GM20000 (cell line): ENCODE measurements at places on chromosomes 12 and 14.

DNA sequence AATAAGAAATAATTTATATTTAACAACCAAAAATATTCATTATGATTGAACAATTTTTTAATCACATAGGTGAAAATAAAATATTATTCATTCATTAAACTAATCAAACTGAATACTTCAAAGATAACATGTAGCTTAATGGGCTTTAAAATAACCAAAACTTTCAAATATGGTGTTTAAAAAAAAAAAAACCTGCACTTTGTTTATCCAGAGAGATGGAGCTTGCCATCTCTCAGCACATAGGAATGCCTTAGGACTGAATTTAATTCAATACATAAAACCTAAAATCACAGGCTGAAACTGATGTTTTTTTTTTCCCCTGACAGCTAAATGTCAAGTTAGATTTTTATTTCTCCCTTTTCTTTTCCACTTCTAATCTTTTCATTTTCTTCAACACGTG lies 14.4 kb upstream of the CCER1 start:
- DNase-seq, result no peak

GRCh38 chr14:43855556-43855955 lies 651.5 kb downstream of the FSCB start:
- no peak for DNase-seq

DNA sequence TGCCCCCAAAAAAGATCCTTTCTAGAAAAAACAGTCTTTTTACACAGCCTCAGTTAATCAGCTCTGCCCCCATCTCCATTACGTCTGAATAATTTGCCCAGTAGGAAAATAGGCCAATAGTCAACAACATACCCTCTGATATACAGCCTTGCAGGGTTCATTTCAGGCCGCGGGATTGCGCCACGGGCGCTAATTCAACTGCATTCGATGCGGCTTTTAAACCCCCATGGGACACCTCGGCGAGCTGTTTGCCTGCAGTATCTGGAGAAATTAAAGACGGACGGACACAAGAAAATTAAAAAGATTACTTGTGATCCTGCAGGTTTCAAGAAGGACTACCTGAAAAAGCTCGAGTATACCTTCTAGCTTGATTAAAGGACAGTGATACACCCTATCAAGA lies 36.1 kb downstream of the ERP29 start:
- DNase-seq, result no peak

DNA sequence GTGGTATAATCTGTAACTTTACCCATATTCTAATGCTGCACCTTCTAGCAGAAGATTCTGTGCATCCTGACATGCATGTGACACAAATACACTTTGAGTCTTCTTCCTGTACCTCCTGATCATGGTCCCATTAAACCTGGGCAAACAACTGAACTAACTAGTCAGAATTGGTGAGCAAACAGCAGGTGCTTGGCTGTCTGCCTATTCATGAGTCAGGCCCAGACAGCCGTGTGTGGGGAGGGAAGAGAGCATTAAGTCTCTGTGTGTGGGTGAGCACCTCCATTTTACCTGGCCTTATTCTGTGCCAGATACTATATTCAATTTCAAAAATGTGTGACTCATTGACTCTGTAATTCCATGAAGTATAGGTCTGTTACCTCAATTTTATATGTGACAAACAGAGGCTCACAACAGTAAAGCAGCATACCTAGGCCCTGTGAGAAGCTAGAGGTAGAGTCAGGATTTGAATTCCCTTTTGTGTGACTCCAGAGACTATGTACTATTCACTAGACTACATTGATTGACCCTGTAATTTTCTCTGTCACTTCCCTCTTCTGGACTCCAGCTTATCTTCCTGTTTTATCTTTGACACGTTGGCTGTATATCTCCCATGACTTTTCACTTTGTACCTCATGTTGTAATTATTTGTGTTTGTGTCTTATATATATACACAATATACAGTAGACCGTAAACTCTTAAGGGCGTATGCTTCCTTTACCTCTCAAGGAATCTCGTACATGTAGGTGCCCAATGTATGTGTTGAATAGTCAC lies 32.2 kb downstream of the SUSD6 start:
- DNase-seq, result no peak

DNA sequence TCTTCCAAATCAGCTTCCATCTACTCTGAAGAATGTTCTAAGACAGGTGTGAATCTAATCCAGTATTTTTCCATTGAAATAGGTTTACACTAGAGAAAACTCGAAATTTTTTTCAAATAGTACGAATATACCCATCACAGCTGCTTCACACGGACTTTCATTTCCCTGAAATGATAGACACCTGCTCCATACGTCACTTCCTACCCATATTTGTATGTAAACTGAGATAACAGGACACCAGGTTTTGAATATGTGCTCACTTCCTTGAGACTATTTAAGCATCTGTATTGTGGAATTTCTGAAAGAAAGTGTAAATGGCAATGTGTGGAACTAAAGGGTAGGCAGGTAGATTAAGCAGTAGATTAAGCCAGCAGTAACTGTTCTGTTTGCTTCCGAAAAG lies 13.4 kb upstream of the ITPR2 start:
- DNase-seq, result no peak

DNA sequence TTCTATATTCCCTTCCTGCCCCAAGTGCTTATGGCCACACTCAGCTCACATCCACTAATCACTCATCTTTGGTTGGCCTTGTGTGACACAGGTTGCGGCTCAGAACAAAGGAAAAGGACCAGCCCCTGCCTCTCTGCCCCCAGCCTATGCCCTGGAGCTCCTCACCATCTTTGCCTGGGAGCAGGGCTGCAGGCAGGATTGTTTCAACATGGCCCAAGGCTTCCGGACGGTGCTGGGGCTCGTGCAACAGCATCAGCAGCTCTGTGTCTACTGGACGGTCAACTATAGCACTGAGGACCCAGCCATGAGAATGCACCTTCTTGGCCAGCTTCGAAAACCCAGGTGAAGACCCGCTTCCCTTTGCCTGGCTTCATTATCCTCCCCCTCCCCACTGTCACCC lies 15.8 kb upstream of the OAS2 start:
- DNase-seq, result no peak

DNA sequence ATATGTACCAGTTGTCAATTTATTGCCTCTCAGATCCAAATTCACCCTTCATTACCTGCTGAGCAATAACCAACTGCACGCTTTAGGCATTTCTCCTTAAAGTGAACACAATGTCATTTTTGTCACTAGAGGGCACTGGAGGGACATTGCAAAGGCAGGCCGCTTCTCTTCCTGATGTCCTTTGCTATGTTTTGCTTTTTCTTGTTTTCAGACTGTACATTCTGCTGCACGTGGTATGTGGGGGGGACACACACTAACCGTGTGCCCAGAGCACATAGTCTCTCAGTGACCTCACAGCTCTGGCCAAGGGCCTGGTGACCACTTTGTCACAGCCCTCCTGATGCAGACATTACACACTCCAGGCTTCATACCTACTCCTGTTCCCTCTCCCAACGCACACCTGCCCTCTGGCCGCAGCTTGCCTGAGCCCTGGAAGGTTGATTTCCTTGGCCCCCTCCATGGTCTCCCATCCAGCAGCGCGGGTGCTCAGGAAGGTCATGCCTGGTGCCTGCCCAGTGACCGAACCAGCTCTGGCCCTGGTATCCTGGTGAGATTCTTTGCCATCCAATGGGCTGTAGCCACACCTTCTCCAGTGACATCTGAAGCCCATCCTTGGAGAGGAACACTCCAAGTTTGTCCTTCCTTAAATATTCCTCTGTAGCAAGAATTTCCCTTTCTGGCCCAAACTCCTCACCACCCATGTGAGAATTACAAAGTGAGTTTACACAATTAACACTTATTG lies 39.9 kb downstream of the MYO1H start:
- DNase-seq, result peak; percentile 17

- no peak for DNase-seq
Observed at GRCh38 chr14:21090940-21091663, 7.4 kb downstream of the ZNF219 start.
